Hematopoietic multipotent progenitor cell (in vitro differentiated cells): ENCODE measurements at places on chromosomes 4 and X.

- DNase-seq: peak; percentile 6
Measured at GRCh38 chrX:50168241-50168687, 32.5 kb downstream of the AKAP4 start.

DNA sequence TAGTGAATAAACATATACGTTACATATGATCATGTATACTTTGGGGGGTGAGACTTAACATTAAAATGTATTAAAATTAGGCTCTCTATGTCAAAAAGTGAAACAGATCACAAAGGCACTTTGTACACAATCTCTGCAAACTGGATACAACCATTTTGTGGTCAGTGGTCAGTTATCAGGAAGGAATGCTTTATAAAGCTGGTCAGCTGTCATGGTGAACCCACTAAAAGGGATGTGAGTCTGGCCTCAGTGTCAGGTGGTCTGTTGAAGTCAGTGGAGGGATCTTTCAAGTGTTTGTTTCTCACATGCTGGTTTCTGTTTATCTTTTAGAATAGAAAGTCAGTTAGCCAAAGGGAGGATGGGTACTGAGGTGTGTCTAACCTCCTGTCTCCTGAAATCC lies 875.5 kb upstream of the INTU start:
- no peak for DNase-seq

DNA sequence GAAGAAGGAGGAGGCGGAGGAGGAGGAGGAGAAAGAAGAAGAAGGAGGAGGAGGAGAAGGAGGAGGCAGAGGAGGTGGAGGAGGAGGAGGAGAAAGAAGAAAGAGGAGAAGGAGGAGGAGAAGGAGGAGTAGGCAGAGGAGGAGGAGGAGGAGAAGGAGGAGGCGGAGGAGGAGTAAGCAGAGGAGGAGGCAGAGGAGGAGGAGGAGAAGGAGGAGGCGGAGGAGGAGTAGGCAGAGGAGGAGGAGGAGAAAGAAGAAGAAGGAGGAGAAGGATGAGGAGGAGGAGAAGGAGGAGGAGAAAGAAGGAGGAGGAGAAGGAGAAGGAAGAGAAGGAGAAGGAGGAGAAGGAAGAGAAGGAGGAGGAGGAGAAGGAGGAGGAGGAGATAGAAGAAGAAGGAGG lies 19.9 kb downstream of the MRFAP1 start:
- no peak for DNase-seq

DNA sequence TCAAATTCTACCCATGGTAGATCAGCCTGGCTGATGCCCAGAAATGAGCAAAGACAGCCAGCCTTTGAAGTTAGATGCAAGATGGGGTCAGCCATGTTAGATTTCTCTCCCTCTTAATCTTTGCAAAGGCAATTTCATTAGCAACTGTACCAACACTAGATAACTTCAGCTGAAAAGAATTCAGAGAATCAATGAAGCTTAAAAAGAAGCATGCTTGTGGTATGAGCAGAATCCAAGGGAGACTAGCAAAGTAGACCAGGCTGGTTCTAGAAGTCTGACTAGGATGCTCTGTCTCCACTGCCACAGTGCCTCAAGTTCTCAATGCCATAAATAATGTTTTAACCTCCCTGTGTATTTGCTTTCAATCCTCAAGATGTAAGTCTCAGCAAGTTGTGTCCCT lies 247.3 kb downstream of the SLC7A11 start:
- DNase-seq: no peak

DNA sequence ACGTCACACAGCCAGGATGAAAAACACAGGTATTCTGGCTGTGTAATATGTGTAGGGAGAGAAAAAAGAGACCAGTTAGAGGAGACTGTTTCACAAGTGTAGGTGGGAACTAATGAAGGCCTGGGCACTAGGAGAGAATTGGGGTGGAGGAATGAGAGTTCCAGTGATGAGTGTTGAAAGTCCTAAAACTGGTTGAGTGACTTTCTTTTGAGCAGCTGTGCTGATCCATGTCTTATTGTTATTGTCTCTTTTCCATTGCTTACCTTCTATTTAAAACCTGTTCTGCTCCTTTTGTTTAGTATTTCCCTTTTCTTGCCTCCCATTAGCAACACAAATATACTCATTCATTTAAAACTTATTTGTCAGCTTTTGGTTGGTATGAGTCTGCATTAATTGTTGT lies 88.7 kb downstream of the PDLIM5 start:
- no peak for DNase-seq

GRCh38 chr4:122702939-122703338 lies 29.6 kb upstream of the BBS12 start:
- DNase-seq: no peak

DNA sequence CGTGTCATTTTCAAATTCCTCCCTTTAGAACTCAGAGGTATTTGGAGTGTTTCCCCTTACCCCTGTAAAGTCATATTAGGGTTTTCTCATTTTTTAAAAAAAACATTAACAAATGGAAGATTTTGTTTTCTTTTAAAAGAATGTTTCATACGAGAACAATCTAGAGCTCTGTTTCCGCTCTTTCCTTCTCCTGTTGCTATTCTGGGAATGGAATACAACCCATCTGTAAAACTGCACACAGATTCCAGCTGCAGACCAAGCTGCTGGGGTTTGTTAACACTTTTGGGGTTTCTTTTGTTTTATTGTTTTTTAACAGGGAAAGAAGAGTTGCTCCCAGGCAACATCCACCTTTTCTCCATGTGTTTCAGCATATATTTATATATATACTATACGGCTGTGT lies 61.3 kb downstream of the HCCS start:
- DNase-seq: no peak

GRCh38 chr4:152678841-152679240 lies 956 bp downstream of the TMEM154 start:
- no peak for DNase-seq

DNA sequence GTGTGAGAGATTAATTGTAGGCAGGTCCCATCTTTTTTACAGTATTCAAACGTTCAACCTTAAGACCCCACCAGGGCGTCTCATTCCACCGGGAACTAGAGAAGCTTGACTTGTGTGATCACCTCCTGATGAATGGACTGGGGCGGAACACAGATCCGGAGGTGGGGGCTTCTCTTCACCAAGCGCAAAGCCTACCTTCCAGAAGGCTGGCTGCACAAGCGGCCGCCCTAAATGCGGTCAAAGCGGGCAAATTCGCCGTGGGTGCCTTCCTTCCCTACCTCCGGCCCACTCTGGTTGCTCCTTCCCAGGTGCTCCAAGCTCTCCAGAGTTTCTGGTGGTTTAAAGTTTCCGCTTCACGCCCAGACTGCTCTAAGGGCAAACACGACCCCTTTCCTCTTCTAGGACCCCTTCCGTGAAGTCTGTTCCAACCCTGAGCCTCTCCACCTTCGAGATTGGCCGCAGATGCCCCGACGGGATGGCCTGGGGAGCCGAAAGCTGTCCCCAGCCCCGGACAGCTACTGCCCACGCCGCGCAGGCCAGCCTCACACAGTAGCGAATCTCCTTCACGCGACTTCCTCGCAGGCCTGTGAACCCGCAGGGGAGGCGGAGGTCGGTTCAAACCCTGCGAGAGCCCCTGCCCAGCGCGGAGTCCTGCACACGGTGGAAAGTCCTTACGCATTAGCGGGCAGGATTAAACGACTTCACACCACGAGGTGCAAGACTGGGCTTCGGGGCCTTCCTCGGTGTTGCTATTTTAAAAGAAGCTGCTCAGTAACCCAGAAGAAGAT lies 1.6 kb upstream of the WWC2 start:
- DNase-seq: no peak

DNA sequence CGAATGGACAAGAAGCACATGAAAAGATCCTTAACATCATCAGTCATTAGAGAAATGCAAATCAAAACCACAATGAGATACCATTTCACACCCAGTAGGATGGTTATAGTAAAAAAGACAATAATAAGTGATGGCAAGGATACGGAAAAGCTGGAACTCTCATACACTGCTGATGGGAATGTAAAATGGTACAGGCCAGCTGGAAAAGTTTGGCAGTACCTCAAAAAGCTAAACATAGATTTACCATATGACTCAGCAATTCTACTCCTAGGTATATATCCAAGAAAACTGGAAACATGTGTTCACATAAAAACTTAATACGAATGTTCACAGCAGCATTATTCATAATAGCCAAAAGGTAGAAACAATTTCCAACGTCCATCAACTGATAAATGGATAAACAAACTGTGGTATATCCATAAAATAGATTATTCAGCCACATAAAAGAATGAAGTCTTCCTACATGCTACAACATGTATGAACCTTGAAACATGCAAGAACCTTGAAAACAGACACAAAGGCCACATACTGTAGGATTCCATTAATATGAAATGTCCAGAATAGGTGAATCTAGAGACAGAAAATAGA lies 11.9 kb downstream of the RPS6KA3 start:
- DNase-seq: no peak

GRCh38 chr4:150600812-150601445 lies 19.0 kb downstream of the MAB21L2 start:
- DNase-seq: no peak

DNA sequence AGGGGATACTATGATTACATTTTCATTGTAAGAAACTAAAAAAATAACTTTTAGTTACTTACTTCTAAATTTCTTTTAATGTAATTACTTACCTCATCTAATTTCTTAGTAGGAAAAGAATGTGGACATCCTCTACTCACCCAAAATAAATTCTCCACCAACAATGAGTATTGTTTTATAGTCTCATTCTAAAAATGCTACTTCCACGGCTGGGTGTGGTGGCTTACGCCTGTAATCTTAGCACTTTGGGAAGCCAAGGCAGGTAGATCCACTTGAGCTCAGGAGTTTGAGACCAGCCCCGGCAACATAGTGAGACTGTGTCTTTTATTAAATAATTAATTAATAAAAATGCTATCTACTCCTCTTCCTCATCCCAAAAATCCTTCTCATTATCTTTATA lies 99.8 kb downstream of the PPA2 start:
- no peak for DNase-seq

DNA sequence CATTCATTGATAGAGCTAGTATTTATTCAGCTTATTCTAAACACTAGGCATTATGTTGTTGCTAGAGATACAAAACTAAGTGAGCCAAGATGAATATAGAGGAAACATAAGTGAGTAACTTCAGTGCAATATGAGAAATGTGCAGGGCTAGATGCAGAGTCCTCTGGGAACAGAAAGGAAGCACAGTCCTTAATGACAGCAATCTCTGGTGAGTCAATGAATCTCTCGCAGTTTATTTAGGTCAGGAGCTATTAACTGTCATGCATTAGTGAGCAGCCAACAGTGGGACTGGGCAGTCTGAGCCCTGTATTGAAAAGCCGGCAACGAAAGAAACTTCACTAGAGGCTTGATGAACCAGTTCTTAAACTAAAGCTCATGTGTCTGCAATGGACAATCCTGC lies 598.1 kb upstream of the MAGEB2 start:
- no peak for DNase-seq

GRCh38 chr4:150007512-150007911 lies 70.7 kb upstream of the DCLK2 start:
- no peak for DNase-seq

DNA sequence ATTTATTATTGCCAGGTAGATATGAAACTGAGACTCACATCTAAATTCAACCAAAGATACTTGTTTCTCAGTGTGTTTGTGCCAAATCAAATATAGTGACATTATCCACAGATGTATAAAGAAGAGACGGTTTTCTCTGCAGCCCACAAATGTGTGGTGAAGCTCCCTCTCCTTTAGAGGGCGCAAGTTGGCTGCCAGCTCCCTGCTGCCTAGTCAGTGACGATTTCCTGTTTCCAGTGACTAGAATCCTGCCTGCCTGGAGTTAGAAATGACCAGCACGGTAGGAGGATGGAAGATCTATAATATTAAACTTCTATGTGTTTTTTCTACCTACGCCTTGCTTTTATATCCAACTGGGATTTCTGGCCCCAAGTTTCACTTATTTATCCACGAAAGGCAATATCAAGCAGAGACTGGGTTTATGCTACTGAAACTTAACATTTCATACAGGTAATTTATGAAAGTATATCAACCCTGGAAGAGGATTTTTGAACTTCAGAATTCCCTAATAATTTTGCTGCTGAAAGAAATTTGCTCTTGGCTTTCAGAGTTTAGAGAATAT lies 1793.7 kb upstream of the TENM3 start:
- DNase-seq: no peak

DNA sequence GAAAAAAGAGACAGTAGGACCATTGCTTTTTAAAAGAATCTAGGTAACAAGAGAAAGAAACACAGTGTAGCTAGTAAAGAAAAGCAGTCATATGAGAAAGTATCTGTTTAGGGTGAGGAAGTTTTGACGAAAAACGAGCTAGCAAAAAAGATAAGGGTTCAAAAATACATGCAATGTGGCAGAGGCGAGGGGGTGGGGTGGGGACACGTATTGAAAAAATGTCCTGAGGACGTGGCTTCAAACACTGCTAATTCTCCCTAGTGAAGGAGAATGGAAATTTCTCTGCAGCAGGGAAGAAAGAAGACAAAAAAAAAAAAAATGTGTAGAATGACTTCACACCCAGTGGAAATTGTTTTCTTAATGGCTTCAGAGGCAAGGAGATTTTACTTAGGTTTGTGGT lies 856.4 kb upstream of the INTU start:
- DNase-seq: no peak

DNA sequence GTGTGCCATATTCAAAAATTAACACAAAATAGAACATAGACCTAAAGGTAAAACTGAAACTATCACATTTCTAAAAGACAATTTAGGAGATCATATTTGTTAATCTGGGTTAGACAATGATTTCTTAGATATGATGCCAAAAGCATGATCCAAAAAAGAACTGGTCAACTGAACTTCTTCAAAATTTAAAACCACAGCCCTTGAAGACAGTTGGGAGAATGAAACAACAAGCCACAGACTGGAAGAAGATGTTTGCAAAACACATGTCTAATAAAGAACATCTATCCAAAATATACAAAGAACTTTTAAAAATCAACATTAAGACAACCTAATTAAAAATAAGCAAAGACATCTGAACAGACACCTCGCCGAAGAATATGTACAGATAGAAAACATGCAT lies 19.5 kb downstream of the COMMD8 start:
- no peak for DNase-seq

DNA sequence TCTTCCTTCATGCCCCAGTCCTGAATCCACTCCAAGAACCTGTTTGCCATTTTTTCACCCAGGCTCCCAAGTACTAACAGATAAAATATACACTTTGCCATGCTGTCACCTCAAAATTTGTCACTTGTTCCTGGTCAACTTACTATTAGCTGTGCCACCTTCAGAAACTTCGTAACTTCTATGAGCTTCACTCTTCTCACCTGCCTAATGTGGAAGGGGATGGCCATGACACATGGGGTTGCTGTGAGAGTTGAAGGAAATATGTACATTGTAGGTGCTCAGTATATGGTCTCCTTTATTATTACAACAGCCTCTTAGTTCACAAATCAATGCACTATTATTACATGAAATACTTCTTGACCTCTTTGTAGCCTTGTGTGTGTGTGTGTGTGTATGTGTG lies 10.4 kb downstream of the TMSB4X start:
- DNase-seq: no peak

DNA sequence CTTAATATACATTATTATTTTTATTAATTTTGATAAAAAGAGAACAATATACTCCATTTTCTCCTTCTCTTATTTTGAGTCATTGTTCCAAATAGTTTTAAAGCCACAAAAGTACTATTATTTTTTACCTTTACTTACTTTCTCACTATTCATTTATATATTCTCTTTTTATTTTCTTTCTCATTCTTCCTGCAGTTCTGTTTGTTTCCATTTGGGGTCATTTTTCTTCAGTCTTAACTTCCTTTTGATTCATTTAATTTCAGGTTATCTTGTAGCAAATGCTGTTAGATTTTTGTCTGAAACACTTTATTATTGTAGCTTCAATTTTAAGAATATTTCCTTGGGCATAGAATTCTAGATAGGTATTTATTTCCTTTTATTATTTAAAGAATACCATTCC lies 438.6 kb upstream of the EPHA5 start:
- DNase-seq: no peak

- DNase-seq: no peak
Measured at GRCh38 chr4:8504279-8505007, 63.9 kb downstream of the TRMT44 start.
